ENCODE measurements at places on chromosomes 4 and X.

- DNase-seq, result no peak
Measured at GRCh38 chrX:36434522-36434921, 515.0 kb downstream of the CFAP47 start.

DNA sequence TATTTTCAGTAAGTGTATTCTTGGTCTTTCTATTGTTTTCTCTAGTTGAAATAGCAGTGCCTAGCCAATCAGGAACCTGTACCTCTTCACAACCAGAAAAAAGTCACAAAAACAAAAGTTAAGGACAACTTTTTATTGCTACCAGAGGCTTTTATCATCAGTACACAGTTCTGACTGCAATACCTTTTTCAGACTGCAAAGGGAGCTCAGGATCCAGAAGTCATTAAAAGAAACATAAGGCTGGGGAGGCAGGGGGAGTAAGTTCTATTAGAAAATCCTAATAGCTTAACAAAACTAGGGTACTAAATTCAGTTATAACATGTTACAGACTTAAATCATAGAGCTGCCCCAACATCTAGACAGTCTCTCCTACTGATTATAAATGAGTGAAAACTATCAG is 28.8 kb downstream of the CCNI start:
- no peak for DNase-seq

GRCh38 chr4:143441678-143442077 is 71.8 kb upstream of the SMARCA5 start:
- DNase-seq, result no peak

DNA sequence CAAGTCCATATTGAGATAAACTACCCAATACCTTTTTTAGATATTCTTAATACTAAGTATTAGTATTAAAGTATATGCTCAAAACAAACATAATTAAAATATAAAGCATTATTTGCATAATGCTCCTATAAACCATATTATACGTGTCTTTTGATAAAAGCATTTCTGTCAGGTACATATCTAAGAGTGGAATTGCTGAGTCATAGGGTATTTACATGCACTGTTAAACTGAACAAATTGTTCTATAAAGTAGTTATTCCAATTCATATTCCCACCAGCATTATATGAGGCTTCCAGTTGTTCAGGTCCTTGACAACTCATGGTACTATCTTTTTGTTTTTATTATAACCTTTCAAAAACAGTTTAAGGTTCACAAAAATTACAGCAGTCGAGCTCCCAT is 114.2 kb downstream of the FGF16 start:
- DNase-seq, result no peak

DNA sequence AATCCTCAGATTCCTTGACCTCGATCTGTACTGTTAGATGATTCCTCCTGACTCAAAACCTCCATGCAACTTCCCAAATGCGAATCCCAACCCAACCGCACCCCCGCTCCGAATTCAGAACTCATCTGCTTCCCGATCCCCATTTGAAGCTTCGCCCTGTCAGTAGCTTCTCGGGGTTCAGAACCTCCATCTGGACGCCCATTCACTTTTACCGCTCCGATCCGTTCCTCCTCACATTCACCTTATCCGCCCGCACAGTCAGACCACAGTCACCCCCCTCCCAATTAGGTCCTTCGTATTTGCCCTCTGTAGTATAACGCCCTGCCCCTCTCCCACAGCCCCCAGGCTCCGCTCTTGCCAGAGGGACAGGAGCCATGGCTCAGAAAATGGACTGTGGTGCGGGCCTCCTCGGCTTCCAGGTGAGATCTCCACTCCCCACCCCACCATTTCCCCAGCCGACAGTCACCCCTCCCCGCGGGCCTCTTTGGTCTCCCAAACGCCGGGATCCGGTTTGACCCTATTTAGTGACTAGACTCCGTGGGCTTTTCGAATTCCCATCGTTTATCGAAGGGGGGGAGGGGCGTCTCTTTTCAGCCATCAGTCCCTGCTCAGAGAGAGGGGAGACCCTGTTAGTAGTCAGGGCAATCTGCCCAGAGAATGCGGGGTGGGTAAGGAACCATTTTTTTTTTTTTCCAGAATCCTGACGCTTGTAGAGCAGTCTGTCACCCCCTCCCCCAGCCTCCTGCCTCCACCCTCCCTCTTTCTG is 691 bp downstream of the MAGED1 start:
- DNase-seq, result no peak

DNA sequence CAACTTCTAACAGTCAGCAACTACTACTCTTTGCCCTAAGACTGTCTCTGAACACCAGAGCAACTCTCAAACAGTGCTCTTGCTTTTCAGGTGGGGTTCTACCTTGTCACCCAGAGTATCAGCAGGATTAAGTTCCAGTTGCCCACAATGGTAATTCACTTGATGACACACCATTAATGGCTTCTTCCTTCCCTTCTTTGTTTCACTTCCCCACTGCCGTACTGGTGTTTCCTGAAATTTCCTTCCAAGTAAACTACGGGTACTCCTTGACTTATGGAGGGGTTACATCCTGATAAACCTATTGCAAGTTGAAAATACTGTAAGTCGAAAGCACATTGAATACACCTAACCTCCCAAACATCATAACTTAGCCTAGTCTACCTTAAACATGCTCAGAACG is 36.6 kb upstream of the PDK3 start:
- no peak for DNase-seq

GRCh38 chrX:134737061-134737460 is 78.8 kb upstream of the PLAC1 start:
- no peak for DNase-seq

DNA sequence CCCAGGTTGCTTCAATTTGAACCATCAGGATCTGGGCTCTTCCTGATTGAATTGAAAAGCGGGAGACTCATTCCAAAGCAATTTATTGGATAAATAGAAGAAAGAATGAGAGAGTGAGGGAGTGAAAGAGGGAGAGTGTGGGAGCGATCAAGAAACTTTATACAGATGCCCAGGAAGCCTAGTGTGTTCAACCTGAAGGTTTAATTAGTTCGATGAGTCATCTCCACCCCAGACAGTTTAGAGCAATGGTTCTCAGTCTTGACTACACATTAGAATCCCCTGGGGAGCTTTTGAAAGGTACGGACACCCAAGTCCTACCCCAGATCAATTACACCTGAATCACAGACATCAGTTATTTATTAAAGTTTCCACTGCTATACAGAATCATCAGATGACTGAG is 61.5 kb downstream of the GEMIN8 start:
- DNase-seq, result no peak

DNA sequence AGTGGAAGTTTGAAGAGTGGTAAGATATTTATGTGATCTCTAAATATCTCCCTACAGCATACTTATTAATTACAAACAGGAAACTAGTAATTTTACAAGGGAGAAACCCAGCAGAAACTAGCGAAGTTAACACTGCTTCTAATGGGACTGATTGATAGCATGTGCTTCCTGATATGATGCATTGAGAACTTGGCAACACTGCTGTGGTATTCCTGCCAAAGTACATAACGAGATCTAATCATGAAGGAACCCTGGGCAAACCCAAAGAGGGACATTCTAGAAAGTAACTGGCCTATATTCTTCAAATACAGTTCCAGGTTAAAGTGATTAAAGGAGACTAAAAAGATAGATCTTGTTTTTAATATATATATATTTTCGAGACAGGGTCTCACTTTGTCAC is 4.6 kb upstream of the GPR34 start:
- DNase-seq, result no peak

- DNase-seq, result no peak
Measured at GRCh38 chrX:54711735-54712134, 86.3 kb downstream of the ITIH6 start.

DNA sequence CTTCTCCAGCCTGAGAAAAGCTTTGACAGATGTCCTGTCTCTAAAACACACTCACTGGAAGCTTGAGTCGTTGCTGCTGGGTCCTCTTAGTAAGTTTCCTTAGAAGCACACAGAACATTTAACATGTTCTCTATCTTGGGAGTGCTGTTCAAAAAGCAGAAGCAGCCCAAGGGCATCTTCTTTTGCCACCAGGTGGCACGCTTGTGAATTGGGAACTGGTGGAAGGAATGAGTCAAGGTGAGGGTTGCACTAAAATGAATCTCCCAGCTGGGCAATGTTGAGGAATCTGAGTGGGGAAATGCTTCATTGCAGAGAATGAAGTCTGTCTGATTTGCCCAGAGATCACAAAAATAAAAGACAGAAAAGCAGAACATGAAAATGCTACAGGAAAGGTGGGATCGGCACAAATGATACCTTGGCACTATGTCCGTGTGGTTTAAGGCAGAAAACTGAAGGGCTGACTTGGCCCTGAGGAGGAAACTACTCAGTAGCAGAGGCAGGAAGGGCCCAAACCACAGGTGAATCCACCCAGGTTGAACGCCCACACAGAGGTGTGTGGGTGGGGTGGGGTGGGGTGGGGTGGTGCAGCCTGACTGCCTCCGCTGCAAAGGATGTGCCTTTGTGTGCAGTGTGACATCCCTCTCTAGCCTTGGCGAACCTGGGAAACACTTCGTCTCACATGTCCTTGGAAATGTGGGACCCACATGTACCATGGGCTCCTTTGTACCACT is 26.0 kb downstream of the KIT start:
- DNase-seq, result no peak

DNA sequence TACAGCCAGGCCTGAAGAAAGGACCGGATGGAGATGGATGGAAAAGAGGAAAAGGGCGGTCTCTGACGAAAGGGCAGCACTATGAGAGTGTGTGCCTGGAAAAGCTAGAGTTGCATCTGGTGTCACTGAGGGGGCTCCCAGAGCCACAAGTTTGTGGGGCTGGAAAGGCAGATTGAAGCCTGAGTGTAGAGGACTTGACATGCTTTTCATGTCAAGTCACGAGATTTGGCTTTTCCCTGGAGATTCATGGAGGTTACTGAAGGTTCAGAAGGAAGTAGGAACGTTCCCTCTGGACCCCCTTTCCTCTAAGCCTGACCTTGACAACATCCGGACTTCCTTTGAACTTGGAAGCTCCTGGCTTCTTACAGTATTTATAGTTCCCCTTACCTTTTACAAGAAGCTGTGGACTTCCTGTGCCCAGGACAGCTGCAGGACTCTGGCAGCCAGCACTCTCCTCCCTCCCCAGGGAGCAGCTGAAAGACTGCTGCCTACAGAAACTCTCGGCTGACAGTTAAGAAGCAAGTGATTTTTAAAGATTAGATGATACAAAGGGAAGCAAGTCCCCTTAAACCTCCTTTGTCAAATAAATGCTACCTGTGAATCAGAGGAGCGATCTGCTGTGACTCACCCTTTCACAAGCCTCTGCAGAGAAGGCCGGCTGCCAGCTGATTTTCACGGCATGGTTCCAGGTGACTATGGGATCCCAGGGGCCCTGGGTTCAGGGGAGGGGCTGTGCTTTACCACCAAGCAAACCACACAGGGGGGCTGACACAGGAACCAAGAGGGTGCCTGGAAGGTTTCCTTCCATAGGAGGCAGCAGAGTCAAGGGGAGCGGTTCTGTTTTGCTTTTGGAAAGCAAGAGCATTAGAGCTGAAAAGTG is 72.9 kb upstream of the STIM2 start:
- peak; percentile 27 for DNase-seq

DNA sequence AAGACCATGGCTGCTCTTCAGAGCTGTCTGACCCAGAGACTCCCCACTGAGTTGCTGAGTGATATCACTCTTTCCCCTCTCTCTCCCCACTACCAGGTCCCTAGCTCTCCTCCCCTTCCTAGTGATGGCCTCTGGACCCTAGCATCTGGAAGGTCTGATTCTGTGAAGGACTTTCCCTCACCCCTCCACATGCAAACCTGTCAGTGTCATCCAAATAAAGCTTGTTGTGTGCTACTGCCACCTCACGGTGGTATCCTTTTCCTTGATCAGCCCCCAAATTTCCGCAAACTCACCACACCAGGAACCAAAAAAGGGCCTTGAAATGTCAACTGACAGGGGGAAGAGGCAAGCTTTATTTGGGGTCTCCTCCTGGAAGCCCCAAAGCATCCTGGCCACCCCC is 500.2 kb downstream of the IDS start:
- DNase-seq, result no peak

DNA sequence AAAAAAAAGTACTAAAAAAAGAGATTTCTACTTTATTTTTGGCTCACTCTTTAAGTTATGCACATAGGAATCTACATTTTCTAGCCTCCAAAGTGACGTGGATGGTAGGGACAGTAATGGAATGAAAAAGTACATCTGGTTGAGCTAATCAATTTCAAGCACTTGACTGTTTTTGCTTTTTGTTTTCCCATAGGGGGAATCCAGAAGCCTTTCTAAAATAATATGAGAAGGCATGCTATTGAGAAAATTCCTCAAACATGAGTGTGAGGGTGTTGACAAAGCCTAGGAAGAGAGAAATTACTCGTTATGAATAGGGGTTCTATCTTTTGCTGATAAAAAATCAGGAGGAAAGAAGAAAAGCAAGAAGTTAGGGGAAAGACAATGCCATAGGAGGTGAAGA is 242.5 kb upstream of the PUDP start:
- no peak for DNase-seq

DNA sequence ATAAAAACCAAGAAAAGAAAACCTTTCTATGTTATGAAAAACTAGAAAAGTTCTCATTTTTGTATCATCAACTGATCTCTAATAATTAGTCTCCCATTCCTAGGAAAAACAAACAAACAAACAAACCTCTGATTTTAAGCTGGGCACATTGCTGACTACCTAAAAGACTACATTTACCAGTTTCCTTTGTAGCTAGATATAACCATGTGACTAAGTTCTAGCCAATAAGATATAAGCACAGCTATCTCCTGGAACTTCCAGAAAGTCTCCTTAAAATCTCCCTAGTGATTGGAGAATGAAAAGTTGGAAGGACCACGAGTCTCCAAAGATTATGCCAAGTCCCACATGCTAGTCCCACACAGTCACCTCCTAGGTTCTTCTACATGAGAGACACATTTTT is 108.9 kb downstream of the NR3C2 start:
- no peak for DNase-seq

GRCh38 chr4:55784747-55785146 is 34.8 kb upstream of the EXOC1L start:
- DNase-seq, result no peak

DNA sequence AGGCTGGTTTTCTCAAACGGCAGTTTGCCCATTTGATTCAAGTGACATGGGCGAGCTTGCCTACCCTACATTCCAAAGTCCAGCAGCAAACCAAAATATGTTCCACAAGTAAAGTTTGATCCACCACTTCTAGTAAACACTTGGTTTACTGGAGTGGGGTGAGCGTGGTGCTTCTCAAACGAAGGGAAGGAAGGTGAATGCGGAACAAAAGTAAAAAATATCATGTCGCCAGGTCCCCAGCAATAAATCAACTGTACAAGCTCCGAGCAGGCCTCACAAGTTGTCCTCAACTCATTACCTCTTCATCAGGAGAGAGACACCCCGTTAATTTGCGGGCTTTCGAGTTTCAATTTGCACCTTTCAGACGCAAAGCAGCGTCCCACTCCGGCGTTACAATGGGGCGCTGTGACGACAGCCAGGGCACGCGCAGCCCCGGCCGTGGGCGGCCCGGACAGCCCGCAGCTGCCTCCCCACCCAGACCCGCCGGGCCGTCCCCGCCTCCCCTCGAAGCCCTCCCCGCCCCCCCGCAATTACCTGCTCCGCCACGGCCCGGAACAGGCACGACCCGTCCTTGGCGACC is 1.0 kb downstream of the OTUD4 start:
- DNase-seq, result peak; percentile 22

GRCh38 chrX:3576886-3577501 is 136.5 kb downstream of the PRKX start:
- DNase-seq, result peak; percentile 76

All from fibroblast of the conjunctiva (primary cell).